Sciatic nerve (tissue), 2 donors: ENCODE measurements at places on chromosomes 7 and 10. TPM values are rescaled to one million over a fixed set of nuclear protein-coding genes. Genes with fewer than 3 reads are reported as not detected.
A peak's percentile ranks its signal among the peaks of the same experiment; 100 is the strongest.

DNA sequence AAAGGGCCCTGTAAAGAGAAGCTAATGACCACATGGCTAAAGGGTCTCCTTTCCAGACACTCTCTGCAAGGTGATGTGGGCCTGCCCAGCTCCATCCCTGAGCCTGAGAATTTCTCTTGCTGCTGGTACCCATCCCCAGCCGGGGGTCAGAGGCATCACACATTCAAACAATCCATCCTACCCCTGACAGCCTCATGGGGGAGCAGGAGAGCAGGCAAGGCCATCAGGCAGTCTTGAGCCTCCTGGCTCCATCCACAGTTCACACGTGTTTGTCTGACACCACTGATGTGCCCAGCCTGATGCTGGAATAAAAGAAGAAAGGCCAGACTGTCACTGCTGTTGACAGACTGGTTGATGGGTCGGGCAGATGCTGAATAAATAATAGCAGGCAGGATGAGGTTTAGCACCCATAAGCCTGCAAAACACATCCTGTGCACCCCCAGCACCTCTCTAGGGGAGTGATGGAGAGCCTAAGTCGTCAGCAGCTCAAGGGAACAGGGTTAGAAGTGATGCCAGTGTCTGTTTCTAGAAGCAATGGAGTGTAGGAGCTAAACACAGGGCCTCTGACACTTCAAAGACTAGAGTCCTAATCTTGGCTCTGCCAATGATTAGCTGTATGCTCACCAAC, 43.5 kb downstream of the TLL2 start:
- no peak for DNase-seq

DNA sequence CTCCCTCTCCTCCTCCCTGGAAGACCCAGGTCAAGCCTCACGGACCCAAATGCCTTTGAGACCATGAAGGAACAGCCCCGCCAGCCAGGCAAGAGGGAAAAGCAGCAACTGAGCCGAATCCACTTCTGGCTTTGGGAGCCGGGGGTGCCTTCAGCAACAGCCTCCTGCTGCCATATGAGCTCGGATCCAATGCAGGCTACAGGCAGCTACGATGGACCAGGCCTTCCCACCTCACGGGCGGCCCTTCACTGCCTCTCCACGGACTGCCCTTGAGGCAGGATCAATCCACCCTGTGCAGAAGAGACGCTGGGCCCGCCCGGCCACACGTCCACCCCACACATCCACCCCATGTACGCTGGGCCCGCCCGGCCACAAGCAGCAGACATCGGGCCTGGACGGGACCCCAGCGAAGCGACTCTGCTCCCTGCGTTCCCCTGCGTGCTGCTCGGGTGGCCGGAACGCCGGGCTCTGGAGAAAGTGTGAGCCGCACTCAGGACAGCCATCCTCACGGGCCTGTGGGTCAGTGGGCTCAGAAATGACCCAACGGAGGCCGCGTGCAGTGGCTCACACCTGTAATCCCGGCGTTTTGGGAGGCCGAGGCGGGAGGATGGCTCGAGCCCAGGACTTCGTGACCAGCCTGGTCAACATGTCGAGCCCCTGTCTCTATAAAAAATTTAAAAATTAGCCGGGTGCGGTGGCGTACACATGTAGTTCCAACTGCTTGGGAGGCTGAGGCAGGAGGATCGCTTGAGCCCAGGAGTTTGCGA, 82.0 kb downstream of the FOXL3 start:
- peak; percentile 52 for DNase-seq

- DNase-seq, result no peak
These were observed 19.7 kb downstream of the DNAJC12 start for GRCh38 chr10:67818323-67818722.

- DNase-seq, result peak; percentile 48
These were observed 74.2 kb upstream of the LRRC4 start for GRCh38 chr7:128105228-128106022.

GRCh38 chr7:120110169-120110568, 162.8 kb upstream of the KCND2 start:
- DNase-seq, result no peak

- DNase-seq, result no peak
These were observed 3.4 kb downstream of the KCNH2 start for GRCh38 chr7:150974468-150975391.

DNA sequence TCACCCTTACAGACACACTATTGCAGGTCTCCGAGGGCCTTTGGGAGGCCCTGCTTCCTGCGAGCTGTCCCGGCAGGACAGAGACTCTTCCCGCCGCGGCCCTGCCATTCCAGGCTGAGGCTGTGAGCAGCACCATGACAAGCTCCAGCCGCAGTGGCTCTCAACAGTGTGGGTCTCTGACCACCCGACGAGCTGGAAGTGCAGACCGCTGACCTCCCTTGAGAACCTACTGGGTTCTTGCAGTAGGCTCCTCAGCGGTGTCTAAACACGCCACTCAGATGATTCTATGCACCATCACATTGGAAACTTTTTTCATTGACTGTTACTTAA, 303.4 kb downstream of the WDR37 start:
- no peak for DNase-seq

DNA sequence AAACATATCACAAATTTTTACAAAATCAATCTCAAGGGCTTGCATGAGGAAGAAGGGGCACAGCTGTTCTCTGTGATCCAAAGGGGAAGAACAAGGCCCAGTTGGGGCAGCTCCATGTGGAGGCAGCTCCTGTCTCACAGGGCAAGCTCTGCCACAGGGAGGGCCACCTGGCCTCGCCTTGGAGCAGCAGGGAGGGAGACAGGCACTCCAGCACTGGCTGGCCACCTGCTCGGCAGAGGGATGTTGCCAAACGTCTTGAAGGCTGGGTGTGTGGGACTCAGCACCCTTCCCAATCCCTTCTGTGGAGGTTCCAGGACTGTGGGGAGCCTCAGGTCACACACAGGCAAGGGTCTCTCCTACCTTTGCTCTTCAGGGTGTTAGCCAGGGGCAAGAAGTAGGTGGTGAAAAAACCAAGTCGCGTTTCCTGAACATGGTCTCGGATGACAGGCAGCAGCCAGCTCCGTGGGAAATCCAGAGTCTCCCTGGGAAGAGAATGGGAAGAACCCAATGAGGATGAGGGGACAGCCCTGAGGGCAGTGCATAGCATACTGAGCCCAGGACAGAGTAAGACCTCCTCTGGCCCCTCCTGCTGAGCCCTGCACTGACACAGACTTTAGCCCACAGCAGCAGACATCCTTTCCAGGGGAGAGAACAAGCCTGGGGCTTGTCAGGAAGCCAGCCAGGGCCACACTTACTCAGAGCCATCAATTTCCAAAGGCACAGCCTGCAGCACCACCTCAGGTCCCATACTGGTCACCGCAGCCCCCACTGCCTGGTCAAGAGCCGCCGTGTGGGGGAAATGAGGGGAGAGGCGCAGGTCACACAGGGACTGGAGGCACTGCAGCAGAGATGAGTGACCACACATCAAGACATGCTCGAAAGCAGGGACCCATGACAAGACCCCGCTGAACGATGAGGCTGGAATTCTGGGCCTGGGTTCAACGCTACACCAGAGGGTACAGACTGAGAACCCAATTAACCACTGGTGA, 21.9 kb downstream of the RRP12 start:
- no peak for DNase-seq

DNA sequence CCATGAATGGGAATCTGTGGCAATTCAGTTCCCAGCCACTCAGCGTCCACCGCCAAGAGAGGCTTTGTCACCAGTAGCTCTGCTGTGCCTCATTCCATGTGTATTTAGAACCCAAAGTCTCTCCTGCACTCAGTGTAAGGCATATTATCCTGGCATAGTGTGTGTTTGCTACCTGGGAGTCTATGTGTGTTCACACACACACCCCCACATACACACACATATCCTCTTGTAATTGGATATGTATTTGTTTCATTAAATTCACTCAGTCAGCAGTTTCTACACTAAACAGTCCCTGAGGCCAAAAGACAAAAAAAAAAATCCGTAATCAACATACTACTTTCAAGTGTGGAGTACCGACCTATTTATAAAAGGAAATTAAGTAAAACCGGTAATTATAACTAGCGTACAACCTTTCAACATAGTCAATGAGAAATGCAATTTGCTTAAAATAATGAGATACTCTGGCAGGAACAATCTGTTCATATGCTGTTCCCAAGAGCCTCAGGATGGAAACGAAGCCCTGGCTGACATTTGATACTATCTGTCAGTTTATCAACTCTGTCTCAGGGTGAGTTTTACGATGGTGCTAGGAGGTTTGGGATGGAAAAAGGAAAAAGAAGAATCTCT, 425.8 kb upstream of the CELF2 start:
- DNase-seq, result no peak

- DNase-seq, result no peak
These were observed 1.1 kb upstream of the MOGAT3 start for GRCh38 chr7:101201695-101202602.

GRCh38 chr7:107579554-107579884, 527 bp upstream of the BCAP29 start:
- no peak for DNase-seq

GRCh38 chr10:71582019-71582418, 137.6 kb downstream of the C10orf105 start:
- DNase-seq, result no peak

GRCh38 chr7:158567153-158567603, 20.4 kb downstream of the PTPRN2 start:
- DNase-seq, result no peak

DNA sequence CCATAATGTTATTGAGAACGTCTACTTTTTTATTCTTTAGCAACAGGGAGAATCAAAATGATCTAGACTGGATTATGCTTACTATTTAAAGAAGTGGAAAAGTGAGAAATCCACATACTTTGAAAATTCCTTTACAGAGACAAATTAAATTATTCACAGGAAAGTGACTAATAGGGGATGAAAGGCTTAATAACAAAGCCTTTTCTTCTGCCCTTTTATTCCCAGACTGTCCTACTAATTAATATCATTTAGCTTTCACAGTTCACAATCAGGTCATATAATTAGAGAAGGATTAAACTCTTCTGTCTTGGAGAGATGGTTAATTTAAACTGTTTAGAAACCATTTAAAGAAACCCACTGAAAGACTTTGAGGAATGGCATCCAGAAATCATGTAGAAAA, 58.8 kb downstream of the ARL4A start:
- DNase-seq, result no peak

DNA sequence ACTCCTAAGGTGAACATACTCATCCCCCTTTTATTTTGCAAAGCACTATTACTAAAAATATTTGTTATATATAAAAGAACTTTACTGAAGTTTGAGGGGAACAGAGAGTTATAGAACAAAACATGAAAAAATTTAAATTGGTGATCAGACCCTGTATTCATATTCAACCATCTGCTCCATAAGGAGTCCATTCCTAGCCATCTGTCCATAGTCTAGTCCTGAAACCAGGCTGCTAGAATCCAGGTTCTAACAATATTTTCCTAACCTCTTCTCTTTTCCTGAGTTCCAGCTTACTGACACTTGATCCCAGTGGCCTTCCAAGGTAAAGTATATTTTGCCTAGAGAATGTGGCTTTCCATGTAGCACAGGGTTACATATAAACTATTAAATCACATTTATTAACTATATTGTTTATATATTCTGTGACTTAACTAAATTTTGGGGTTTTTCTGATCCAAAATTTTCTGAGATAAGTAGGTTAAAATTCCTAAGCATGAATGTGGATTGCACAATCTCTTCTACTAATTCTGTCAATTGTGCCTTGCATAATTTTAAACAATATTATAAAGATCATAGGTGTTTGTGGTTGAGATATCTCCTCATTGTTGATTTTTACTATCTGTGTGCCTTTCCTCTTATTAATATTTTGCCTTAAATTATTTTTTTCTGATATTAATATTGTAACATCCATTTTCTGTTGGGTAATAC, 137.6 kb upstream of the MAGI2 start:
- DNase-seq, result no peak

GRCh38 chr10:1947464-1948003, 210.2 kb upstream of the ADARB2 start:
- no peak for DNase-seq

DNA sequence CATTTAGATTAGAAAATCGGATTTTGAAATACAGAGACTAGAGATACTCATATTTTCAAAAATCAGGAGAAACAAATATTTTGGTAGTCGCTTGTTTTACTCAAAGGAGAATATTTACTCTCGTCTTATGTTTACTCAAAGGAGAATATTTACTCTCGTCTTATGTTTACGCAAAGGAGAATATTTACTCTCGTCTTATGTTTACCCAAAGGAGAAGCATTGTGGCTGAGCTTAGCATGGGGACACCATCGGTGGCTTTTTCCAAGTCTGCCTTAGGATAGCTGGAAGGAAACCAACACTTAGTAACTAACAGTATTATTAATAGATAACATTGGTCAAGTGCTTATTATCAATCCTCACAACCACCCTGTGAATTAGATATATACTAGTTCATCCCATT, 71.8 kb downstream of the SNX10 start:
- DNase-seq, result no peak

DNA sequence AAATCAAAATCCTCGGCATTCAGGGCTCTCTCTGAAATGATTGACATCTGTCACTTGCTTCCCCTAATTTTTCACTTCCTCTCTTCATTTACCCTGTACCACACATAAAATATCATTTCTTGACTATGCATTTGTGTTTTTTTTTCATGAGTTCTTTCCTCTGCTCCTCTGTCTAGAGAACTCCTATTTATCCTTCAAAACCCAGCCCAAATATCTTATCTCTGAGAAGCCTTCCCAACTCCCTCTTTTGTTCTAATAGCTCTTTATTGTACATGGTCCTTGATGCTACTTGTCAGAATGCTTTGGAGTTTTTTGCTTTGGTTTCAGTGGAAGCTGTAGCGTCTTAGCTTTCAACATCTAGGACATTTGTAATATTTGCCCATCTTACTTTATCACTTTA, 190.2 kb upstream of the CTBP2 start:
- DNase-seq, result no peak

GRCh38 chr10:74490551-74490950, 335.8 kb upstream of the KAT6B start:
- no peak for DNase-seq

DNA sequence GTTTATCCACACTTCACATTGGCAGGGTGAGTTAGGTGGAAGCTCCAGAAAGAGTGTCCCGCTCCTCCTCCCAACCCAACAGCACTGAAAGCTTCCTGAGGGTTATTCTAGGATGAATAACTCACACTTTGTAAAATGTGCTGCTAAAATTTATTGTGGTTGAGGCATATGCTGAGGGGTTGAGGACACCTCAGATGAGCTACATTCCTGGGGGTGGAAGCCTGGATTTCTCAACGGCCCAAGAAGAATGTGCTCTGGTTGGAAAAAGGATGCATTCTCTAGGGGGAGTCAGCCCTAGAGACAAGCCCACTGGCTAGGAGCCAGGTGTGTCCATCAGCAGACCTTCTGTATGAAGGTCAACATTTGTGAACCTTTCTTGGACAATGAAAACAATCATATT, 91.5 kb upstream of the PDE1C start:
- no peak for DNase-seq

GRCh38 chr10:7272008-7272407, 138.8 kb downstream of the SFMBT2 start:
- DNase-seq, result no peak

- DNase-seq, result peak; percentile 69
These were observed at the start of gene PLCE1 for GRCh38 chr10:93993782-93994437. TSS of gene PLCE1 (plus strand) at chr10:93993931. CDS start at chr10:94031047, 37,116 bp downstream.

GRCh38 chr7:92425311-92425947, 21.9 kb upstream of the GATAD1 start:
- DNase-seq, result no peak

Gene PKD2L1
- not detected for total RNA-seq

Gene AUTS2
- 129 TPM for total RNA-seq

Gene GDF2
- not detected for total RNA-seq
